Left lung (tissue), 14 donors: ENCODE measurements at places on chromosomes 12 and 14. TPM values are rescaled to one million over a fixed set of nuclear protein-coding genes. Genes with fewer than 3 reads are reported as not detected.

The KRT6C gene
- polyA plus RNA-seq: not detected

- no peak for DNase-seq
Measured at GRCh38 chr12:68042212-68042699, 53.0 kb downstream of the IFNG-AS1 start.

DNA sequence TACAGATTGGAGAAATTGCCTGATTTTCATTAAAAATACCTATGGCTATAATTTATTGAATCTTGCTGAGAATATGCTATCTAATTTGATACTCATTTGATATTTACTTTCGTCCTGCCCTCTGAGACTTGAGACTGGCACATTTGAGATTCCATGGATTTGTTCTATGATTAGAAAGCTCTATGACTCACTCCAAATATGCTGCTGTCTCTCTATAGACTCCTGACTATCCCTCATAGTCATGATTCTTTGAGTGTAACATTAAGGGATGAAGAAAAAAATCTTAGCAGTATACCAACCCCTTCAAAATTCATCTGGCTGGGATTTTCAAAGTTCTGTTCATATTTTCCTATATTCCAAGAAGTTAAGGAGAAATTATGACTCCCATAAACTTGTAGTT lies 191.9 kb downstream of the LRIG3 start:
- DNase-seq: no peak

The IFI27 gene
- polyA plus RNA-seq: 15.8 TPM

GRCh38 chr12:131242741-131243496 lies 289.2 kb downstream of the ADGRD1 start:
- no peak for DNase-seq

The ADAM20 gene
- polyA plus RNA-seq: 0.36 TPM

GRCh38 chr14:53093206-53093605 lies 59.9 kb downstream of the DDHD1 start:
- DNase-seq: no peak

The TRMT61A gene
- polyA plus RNA-seq: 6.0 TPM

- no peak for DNase-seq
Measured at GRCh38 chr14:71856199-71856919, 75.9 kb upstream of the RGS6 start.
